ENCODE measurements at places on chromosomes 5 and 9. TPM values are rescaled to one million over a fixed set of nuclear protein-coding genes. Genes with fewer than 3 reads are reported as not detected.

The AP3B1 gene
- 47.6 TPM for total RNA-seq

The DAPK1 gene
- total RNA-seq = 28.9 TPM

The TMEM215 gene
- 2.1 TPM for total RNA-seq

The ECM2 gene
- total RNA-seq = 27.5 TPM

The ZNF454 gene
- 4.7 TPM for total RNA-seq

The UHRF2 gene
- 76.3 TPM for total RNA-seq

The CDC25C gene
- total RNA-seq = 4.4 TPM

The SLIT3 gene
- total RNA-seq = 21.4 TPM

The SLC6A7 gene
- total RNA-seq = not detected

The ENHO gene
- 4.4 TPM for total RNA-seq

GRCh38 chr5:59412428-59412827 lies 481.1 kb downstream of the PDE4D start:
- no peak for DNase-seq

- DNase-seq = peak; percentile 24
Measured at GRCh38 chr5:55917402-55918086, 66.4 kb downstream of the IL31RA start.

DNA sequence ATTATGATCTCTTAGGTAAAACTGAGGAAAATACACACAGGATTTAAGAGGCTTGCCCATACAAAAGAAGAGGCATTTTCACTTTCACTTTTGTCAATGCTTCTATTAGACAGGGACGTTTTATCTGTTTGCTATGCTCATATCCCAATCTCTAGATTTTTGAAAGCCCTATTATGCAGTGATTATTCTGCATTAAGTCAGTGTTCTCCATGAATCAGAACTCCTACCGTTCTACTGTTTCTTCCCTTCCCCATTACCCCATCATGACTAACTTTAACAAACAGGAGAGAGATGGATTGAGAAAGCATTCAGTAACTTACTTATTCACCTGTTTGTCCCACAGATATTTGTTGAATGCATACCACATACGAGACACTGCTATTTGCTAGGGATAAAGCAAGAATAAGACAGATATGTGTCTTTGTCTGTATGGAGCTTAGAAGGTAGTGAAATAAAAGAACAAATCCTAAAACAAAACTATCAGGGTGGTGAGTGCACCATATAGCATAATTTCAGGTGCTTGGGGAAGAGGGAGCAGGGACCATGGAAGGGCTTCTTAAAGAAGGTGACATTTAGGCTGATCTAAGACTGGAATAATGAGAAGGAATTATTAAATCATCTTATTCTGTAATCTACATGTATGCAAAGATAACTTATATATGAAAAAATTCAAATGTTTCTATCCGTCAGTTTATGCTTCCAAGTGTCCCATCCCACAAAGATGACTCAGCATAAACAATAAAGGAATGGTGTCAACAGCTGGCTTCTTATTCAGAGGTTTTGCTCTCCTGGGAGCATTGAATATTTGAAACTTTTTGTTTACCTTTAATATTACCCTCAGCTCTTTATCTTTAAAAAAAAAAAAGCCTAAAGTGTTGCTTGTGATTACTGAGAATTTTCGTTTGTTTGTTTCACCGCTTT lies 328.1 kb downstream of the HINT1 start:
- no peak for DNase-seq

- DNase-seq = no peak
Measured at GRCh38 chr5:110612794-110613247, 113.7 kb downstream of the TMEM232 start.

GRCh38 chr9:98260635-98261034 lies 5.2 kb upstream of the TBC1D2 start:
- DNase-seq = no peak

DNA sequence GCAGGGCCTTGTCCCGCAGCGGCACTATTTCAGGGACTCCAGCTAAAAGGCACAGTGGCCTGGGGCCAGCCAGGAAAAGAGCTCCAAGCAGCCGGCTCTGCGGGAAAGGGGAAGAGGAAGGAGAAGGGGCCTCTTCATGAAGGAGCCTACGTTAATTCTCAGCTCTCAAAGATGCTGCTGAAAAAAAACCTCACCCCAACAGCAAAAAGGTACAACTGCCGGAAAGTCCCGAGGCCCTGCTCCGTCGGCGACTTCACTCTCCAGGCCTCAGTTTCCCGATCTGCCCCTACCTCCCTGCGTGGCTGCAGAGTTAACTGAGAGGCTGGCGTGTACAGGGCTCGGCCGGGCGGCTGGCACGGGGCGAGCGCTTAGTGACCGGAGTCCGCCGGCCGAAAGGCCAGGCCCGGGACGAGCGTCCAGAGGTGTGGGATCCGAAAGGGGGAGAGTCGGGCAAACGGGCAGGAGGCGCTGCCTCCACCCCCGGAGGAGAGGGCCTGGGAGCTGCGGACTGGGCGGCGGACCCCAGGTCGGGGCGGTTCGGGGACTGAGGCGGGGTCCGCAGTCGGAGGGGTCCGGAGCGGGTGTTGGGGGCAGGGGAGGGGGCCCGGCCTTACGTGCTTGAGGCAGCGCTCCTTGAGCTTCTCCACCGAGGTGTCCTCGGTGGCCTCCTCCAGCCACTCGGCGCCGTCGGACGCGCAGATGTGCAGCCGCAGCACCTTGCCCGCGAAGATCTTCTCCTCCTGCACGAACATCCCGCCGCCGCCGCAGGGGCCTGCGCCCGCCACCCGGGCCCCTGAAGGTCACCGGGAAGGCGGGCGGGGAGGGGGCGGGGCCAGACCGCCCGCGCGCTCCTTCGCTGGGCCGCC lies 529 bp downstream of the UBAC1 start:
- no peak for DNase-seq

DNA sequence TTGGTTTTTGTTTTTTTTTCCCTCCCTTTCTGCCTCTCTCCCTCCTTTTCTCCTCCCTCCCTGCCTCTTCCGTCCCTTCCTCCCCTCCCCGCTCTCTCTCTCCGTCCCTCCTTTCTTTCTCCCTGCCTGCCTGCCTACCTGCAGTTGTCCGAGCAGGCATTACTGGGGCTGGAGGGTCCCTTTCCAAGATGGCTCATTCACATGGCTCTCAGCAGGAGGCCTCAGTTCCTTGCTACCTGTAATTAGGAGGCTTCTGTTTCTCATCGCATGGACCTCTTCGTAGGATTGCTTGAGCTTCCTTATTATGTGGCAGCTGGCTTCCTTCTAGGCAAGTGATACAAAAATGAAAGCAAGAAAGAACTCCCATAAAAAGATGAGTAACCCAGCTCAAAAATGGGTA lies 8.0 kb downstream of the RGS3 start:
- DNase-seq = no peak

- DNase-seq = no peak
Measured at GRCh38 chr9:13142776-13143175, 136.7 kb downstream of the MPDZ start.

DNA sequence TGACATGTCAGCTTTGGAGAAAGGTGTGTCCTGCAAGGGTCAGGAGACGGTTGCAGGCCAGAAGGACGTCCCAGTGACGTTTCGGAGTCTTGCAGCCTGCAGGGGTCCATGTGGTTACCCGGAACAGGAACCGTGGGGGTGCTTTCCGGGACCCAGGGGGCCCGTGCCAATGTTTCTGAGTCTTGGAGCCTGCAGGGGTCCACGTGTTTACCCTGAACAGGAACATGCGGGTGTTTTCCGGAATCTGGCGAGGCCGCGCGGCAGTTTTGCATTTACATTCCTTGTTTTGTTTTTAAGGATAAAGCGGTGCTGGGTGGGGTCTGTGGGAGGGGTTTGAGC lies 30.6 kb downstream of the NKD2 start:
- no peak for DNase-seq

DNA sequence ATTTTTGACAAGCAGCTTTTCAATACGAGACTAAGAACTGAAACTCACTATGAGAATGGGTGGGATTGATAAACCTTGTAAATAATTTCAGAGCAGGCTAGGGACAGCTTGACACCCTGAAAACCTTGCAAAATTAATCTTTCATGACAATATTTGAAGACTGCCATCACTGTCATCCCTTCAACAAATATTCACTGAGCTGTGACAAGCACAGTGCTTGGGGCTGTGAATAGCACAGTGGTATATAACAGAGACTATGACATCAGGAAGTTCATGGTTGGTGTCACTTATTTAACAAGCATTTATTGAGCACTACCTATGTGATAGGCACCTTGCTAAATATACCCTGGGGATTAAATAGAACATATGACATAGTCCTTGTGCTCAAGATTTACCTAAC lies 741.0 kb upstream of the RIOK2 start:
- no peak for DNase-seq

DNA sequence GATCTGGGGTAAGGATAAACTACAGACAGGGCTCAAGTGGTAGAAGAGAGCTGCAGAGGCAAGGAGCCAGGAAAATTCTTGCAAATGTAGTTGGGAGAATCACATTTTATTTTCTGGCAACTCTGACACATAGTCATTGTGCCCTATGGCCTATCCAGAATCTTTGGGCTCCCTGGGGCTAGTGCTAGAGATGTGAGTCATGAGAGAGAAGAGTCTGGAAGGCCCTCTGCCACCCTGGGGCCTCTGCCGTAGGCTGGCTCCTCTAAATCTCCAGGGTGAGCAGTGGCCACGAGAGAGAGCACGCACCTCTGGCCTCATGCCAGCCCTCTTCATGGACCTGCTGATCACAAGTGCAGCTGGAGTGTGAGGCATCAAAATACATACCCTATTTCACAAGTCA lies 74.3 kb upstream of the SSBP2 start:
- peak; percentile 60 for DNase-seq

DNA sequence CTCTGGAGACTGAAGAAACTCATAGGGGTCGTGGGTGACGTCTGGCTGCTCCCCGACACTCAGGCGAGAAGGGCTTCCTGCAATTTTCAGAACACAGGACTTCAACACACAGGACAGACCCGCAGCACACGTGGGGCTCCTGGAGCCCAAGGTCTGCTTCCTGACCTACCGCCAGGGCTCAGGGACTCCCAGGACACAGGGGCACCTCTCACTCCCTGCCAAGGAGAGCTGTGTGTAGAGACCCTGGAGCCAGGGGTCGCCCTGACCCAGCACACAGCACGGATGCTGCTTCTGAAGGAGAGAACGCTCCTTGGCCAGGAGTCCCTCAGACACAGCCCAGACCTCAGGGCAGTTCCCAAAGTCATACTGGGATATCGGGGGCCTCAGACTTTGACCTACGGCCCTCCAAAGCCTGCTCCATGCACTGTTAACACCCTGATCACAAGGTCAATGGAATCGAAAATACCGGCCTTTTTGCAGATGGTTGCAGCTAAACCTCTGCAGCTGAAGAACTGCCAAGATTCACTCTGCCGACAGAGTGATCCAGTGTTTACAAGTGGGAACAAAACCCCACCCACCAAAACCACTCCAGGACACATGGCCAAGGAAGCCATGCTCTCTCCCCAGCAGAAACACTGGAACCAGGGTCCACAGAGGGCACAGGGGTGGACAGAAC lies 13.8 kb upstream of the ZDHHC11 start:
- no peak for DNase-seq

- peak; percentile 83 for DNase-seq
Measured at GRCh38 chr5:143514616-143515335, 111.3 kb upstream of the NR3C1 start.

DNA sequence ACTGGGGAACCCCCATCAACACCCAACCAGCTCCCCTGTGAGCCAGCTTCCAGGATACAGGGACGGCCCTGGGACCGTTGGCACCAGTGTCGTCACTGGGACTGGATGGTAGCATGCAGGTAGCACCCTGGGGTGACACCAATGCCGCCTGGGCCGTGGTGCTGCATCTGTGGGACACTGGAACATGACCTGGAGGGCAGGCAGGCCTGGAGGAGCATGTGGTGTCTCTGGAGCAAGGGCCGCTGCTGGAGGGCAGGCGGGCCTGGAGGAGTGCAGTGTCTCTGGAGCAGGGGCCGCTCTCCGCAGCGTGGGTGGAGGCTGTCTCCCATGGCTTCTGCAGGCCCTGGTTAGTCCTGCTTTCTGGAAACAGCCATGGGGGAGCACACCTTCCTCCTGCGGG lies 13.1 kb downstream of the LPCAT1 start:
- no peak for DNase-seq

GRCh38 chr9:134637241-134637640 lies 4.4 kb upstream of the COL5A1 start:
- DNase-seq = no peak

GRCh38 chr5:1006656-1007071 lies 1.9 kb upstream of the NKD2 start:
- DNase-seq = no peak

GRCh38 chr5:40841068-40841805 lies at the start of gene CARD6:
Gene CARD6, plus strand, starts transcription at chr5:40841367. Its CDS starts 16 bp downstream, at chr5:40841383.
- DNase-seq = peak; percentile 19

- no peak for DNase-seq
Measured at GRCh38 chr9:86767373-86767772, 179.9 kb downstream of the GAS1 start.

- no peak for DNase-seq
Measured at GRCh38 chr5:33091571-33092363, 349.0 kb upstream of the TARS1 start.

DNA sequence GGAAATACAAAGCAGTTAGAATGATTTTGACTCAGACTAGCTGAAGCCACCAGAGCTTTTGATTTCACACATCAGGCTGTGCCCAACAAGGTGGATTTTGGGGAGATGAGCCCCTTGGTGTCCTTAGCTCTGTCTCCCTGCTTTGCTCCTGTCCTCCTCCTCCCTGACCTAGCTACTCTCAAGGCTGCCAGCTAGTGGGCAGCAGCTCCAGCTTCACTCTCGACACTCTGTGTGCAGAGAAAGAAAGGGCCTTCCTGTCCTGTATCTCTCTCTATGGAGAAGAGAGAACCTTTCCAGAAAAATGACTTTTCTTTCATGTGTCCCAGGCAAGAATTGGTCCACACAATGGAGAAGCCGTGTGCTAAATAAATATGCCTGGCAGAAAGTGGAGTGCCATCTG lies 446.2 kb downstream of the SEMA5A start:
- no peak for DNase-seq

DNA sequence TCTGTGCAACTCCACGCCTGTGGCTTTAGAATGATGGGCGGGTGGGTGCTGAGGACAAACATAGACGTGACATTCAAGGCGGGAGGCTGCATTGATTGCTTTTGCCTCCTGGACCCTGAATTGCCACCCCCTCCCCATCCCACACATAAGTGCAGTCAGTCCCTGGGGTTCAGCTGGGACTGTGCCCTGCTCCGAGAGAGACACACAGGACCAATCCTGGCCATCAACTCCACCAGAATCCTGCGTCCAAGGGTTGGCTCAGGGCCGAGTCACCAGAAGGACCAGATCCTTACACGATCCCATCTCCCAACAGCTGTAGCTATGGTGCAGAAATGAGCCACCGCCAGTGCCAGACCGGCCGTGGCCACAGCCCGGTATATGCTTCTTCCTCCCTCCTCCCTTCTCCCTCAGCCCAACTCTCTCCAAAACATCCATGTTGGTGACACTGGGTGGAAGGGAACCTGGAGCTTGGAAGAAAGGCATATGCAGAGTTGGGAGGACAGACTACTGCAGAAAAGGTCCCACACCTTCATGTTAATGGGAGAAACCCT lies 27.4 kb downstream of the IRX2 start:
- no peak for DNase-seq

- no peak for DNase-seq
Measured at GRCh38 chr5:11931638-11932037, 27.4 kb upstream of the CTNND2 start.

DNA sequence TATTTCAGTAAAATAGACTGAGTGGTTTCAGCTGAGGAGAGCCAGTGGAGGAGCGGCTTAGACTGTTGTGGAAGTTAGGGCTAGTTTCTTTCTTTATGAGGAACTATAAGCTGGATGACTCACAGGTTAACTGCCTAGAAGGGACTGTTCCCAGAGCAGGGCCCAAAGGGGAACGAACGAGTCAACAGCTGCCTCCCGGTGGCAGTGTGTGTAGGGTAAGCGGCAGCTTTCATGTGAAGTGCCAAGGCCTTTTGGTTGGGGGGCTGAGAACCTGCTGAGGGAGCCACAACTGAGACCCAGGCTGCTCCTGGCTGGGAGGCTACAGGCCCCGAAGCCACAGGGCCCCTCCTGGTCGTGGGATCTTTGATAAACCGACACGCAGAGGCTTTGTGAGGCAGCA lies 7.0 kb downstream of the SQSTM1 start:
- peak; percentile 31 for DNase-seq

Data from tongue (tissue), 3 donors.